Adrenal gland (tissue), 19 donors: ENCODE measurements at places on chromosomes 5 and 9. TPM values are rescaled to one million over a fixed set of nuclear protein-coding genes. Genes with fewer than 3 reads are reported as not detected.

The MYMK gene
- not detected for polyA plus RNA-seq

The PCDHB14 gene
- polyA plus RNA-seq, result 2.2 TPM

The PPP3R2 gene
- not detected for polyA plus RNA-seq

The PSD2 gene
- 0.15 TPM for polyA plus RNA-seq

The PCDHGA10 gene
- polyA plus RNA-seq, result 2.2 TPM

The PCDHGA9 gene
- polyA plus RNA-seq, result 1.3 TPM

The LEAP2 gene
- 0.57 TPM for polyA plus RNA-seq

The RFX3 gene
- polyA plus RNA-seq, result 1.9 TPM

The SLC4A9 gene
- polyA plus RNA-seq, result 0.13 TPM

The TAF1L gene
- not detected for polyA plus RNA-seq

The FAT2 gene
- under 0.01 TPM for polyA plus RNA-seq

The LRRC19 gene
- not detected for polyA plus RNA-seq

The NR2F1 gene
- 22.4 TPM for polyA plus RNA-seq

The SPINK6 gene
- not detected for polyA plus RNA-seq

The PCDHAC1 gene
- polyA plus RNA-seq, result 0.81 TPM

The HAND1 gene
- polyA plus RNA-seq, result 2.4 TPM

The PCDHA4 gene
- polyA plus RNA-seq, result 0.08 TPM

The C7 gene
- 442 TPM for polyA plus RNA-seq

The GRXCR2 gene
- not detected for polyA plus RNA-seq

The BTNL9 gene
- polyA plus RNA-seq, result 4.2 TPM

The BHMT gene
- polyA plus RNA-seq, result 0.47 TPM

The BTNL8 gene
- polyA plus RNA-seq, result 0.32 TPM

The HMCN2 gene
- 25.8 TPM for polyA plus RNA-seq

The CDC25C gene
- polyA plus RNA-seq, result 0.24 TPM

The PCDHGB7 gene
- polyA plus RNA-seq, result 8.2 TPM

The SLC6A18 gene
- polyA plus RNA-seq, result not detected

The SNAPC3 gene
- 21.6 TPM for polyA plus RNA-seq
